ENCODE measurements at places on chromosomes 11 and 22.
A peak's percentile ranks its signal among the peaks of the same experiment; 100 is the strongest.

GRCh38 chr22:19195796-19196731 is 17.5 kb upstream of the SLC25A1 start:
- no peak for DNase-seq

- DNase-seq = no peak
These were observed 10.7 kb upstream of the SESN3 start for GRCh38 chr11:95241681-95242081.

- no peak for DNase-seq
These were observed 1.4 kb downstream of the MS4A6E start for GRCh38 chr11:60328460-60328859.

DNA sequence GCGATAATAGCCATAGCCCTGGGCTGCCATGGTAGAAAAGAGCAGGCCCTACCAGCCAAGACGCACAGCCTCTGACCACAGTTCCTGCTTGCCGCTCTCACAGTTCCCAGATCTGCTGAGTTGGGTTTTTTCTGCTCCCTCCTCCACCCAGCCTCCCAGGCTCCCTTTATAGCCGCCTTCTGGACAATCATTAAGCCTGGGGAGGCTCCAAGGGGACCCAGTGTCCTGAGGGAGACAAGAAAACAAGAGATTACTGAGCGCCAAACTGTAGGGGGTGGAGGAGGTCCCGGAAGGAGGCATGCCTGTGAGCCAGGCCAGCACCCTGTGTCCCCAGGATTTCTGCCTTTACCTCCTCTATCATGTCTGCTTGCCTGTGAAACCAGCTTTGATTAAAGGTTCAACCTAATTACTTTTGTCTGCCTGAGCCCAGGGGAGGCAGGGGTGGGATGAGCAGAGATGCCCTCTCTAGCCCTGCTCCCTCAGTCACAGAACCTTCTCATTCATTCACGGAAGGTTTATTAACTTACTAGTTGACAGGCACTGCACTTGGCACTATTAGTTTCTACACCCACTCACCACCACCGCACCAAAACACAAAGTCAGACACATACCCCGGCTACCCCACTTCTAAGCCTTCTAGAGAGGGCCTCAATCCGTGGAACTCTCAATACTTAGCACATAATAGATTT is 1.2 kb downstream of the SLC37A4 start:
- DNase-seq = peak; percentile 33

DNA sequence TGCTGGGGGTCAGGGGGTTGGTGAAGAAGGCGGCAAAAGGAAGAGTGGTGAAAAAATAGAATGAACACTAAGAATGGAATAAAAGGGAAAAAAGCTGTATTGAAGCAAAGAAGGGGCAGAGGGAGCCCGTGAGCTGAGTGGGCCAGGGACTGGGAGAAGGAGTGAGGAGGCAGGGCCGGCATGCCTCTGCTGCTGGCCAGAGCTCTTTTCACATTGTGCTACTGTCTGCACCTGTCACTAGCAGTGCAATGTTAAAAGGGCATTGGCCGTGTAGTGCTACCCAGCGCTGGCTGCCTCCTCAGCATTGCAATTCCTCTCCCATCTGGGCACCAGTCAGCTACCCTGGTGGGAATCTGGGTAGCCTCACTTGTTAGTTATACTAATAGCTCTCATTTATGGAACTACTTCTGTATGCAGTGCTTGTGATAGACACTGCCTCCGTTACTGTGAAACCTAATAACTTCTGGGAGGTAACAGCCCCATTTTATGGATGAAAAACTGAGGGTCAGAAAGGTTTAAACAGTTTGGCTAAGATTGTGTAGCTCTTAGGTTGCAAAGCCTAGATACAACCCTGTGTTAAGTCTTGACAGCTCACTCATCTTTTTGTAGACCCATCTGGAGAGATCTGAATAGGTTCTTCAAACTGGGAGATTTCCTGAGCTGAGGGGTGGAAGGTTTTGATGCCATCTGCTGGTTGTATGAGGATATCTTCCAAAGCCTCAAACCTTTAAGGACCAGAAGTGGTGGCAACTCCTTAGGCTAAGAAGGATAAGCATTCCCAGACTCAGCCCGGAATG is 8.5 kb downstream of the YPEL4 start:
- no peak for DNase-seq

GRCh38 chr11:17142450-17142849 is 65.0 kb upstream of the RPS13 start:
- DNase-seq = no peak

DNA sequence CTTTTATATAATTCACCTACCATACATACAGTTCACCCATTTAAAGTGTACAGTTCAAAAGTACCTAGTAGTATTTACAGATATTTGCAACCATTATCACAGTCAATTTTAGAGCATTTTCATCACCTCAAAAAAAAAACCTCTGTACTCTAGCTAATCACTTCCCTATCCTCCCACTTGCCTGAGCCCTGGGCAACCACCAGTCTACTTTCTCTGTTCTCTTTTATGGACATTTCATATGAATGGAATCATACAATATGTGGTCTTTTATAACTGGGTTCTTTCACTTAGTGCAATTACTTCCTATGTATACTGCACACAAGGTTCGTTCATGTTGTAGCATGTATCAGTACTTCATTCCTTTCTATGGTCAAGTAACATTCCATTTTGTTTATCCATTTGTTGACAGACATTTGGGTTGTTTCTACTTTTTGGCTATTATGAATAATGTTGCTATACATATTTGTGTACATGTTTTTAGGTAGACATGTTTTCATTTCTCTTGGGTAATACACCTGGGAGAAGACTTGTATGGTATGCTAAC is 17.8 kb upstream of the NEU3 start:
- no peak for DNase-seq

DNA sequence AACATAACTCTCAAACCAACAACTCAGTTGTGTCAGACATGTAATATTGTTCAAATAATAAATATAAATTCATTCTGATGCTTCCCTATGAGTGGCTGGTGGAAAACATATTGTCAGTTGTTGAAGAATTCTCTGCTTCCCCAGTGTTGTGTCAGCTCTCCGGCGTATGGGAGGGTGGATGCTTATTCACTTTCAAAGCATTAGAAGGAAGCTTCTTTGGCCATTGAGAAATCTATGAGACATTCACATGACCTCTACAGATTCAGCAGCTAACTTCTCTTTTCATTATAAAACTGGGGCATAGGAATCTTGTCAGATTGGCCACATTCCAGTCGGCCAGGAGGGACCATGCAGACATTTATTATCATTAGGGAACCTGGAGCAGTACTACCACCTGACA is 2.9 kb downstream of the OR51V1 start:
- DNase-seq = no peak

DNA sequence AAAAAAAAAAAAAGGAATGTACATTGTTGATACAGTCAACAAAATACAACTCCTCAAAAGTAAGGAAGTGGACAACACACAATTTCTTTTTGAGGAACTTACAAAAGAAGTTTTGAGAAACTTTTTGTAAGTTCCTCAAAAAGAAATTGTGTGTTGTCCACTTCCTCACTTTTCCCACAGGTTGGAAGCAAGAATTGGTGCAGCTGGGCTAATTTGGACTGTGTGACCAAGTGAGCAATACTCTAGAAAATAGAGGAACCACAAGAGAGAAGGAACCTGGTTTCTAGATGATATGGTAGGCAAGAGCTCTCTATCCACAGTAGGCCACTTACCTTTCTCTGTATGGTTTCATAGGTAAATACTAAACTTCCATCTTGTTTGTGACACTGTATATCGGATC is 1053.8 kb downstream of the LRRC4C start:
- DNase-seq = no peak

GRCh38 chr22:43260331-43261231 is 73.6 kb upstream of the TTLL12 start:
- DNase-seq = no peak

DNA sequence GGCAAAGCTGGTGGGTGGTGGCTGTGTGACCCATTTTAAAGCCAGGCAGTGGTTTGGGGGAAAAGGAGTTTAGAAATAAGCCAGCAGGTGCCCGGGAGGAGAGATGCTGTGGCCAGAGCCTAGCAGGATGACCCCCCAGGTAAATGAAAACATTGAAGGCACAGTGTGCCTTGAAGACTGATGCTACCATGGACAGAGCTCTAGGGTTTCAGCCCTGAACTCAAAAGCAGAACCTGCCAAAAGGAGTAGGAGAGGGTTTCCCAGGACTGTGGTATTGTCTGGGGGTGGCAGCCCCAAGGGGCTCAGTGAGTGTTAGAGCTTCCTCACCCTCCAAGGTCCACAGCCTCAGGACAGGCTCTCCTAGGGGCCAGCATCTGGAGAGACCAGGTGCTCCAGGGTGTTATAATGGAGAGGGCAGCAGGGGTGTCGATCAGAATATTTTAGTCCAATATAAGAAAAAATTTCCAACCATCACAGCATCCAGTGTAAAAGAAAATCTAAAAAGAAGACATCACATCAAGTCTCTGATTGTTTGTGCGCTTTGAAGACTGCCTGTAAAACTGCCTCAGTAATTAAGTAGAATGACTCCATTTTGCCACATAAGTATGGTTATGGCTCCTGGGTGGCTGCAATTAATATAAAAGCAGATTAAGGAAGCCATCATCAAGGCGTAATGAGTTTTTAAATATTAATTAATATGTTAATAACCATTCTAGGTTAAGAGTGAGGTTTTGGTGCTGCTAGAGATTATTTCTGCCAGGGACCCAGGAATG is 88.6 kb upstream of the LMO1 start:
- no peak for DNase-seq

- DNase-seq = no peak
These were observed 48.7 kb upstream of the APOA1 start for GRCh38 chr11:116885951-116886655.

- DNase-seq = no peak
These were observed 71.7 kb upstream of the EED start for GRCh38 chr11:86172894-86173293.

- no peak for DNase-seq
These were observed 24.8 kb upstream of the RCN1 start for GRCh38 chr11:32065865-32066629.

DNA sequence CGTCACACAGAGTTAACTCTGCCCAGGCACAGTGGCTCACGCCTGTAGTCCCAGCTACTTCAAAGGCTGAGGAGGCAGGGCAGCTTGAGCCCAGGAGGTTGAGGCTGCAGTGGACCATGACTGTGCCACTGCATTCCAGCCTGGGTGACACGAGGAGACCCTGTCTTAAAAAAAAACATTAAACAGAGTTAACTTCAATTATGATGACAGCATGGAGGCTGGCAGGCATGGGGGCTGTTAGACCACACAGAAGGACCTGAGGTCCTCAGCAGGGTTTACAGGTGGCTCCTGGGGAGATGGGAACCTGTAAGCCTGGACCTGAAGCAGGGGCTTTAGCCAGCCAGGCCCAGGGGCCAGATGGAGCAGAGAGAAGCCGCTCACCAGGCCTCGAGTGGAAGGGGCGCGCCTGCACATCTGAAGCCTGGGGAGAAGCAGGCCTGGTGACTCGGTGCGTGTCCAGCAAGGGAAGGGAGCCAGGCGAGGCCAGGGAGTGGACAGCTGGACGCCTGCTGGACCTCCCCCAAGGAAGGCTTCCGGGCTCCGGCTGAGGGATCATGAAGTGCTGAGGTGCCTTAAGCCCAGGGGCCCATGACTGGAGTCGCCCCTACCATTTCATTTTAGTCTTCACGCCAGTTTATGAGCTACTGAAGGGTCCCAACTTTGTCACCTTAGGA is 25.3 kb downstream of the RPUSD4 start:
- DNase-seq = no peak

- DNase-seq = peak; percentile 56
These were observed 54.7 kb downstream of the FBXO7 start for GRCh38 chr22:32528984-32529982.

DNA sequence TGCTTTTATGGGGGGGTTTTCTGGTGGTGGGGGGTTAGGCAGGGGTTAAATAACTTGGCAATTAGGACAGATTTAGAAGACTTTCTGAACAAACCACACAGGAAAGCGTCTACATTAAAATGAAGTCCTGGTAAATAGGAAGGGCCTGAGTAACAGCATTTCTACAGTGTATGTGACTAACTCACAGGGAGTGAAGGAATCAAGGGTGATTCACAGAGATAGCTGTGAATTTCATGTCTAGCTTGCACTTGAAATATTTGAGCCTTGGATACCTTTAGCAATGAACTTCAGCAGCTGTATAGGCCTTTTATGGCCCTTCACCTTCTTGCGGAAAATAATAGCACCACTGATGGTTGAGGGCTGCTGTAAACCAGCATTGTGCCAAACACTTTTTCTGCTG is 26.1 kb upstream of the LDHA start:
- no peak for DNase-seq

GRCh38 chr11:3843326-3843725 is 2.6 kb upstream of the RHOG start:
- no peak for DNase-seq

DNA sequence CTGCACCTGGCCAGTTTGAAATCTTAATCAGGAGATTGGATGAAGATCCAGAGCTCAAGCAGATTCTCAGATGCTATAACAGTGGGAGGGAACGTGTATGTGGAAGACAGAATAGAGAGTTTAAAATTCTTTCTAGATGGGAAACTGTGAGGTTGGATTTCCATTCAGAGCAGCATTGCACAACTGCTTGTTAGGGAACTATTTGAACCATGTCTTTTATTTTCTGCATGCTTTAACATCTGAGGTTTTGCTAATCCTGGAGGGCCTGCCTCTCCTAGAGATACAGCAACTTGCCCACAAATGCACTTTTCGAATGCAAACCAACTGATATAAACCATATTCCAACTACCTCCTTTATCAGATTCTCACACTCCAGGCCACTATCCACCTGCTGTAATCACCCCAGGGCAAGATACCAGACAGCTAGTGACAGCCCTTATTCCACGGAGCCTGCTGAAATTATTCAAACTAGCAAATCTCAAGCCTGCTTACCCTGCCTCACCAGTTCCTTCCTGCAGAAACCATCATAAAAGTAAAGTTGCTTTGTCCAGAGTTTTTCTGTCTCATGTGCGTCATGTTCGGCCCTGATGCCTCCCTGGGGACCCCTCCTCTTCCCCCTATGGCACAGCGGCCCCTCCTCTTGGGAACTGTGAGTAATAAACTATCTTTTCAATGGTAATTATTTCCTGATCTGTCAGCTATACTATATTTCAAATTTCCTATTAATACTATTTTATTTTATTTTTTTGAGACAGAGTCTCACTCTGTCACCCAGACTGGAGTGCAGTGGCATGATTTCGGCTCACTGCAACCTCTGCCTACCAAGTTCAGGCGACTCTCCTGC is 18.4 kb upstream of the SEC14L4 start:
- no peak for DNase-seq

GRCh38 chr22:50189849-50190181 is 4.1 kb downstream of the TRABD start:
- DNase-seq = no peak

DNA sequence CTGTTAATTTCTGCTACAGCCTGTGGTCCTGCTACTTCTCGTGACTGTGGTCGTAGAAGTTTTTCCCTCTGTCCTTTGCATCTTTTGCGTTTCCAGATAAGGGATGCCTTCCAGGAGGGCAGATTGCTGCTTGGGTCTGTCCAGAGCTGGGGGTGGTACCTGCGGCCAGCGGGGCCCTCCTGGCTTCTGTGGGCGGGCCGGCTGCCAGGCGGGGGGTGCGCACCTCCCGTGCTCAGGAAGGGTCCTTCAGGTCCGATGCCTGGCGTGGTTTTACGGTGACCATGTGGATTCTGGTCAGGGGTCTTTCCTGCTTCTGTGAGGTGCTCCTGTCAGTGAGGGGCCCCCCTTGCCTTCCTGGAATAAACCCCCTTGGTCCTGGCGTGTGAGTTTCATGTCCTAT is 84.8 kb downstream of the KCNQ1 start:
- DNase-seq = no peak

All from stimulated activated CD4-positive, alpha-beta T cell treated with anti-CD3 and anti-CD28 coated beads, Interleukin-15, amount 100 ng/mL, for 48 hours (primary cell).